ENCODE measurements at places on chromosomes 7 and 10.

GRCh38 chr7:101718363-101719122, 89.4 kb upstream of the MYL10 start:
- no peak for DNase-seq

- DNase-seq, result peak; percentile 51
Observed at GRCh38 chr10:133325440-133326222, 11.1 kb downstream of the CALY start.

DNA sequence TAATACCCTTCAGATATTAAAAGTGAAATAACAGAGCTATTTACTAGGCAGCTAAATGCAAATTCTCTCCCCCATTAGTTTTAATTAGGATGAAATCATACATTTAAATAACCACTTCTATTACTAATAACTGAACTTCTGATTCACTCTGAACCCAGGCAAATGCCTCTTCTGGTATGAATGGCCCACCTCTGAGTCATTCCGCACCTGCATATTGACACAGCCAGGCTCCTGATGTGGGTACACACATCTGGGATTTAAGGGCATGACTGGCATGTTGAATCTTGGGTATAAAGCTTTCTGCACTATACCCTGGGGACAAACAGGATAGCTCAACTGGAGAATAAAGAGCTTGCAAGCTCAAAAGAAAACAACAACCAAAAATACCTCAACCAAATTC, 140.9 kb downstream of the AUTS2 start:
- DNase-seq, result no peak

GRCh38 chr7:4189131-4189570, 492.9 kb upstream of the FOXK1 start:
- DNase-seq, result peak; percentile 31

GRCh38 chr10:111986079-111986478, 197.5 kb downstream of the GPAM start:
- no peak for DNase-seq

DNA sequence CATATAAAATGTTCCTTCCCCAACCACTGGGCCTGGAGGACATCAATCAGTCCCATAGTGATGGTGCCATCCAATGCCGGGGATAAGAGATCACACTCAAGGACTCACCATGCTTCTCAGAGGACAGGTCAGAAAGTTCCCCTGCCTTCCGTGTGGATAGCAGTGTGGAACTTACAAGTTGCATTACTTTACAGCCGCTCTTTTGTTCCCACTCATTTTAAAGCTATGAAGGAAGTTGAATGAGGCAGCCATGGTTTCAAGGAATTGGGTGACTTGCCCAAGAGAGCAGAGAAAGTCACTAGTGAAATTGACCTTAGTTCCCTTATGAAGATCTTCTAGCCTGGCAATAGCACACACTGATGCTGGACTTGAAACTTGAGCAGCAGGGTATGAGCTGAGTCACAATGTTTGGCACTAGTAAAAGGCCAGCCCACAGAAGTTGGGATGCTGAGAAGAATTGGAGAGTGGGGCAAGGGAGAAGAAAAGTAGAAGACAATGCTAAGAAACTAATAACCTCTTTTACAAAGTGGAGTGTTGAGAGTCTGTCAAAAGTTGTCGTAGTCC, 78.7 kb downstream of the CXCL12 start:
- peak; percentile 84 for DNase-seq

GRCh38 chr10:121928528-121928884, 675 bp upstream of the ATE1 start:
- DNase-seq, result no peak

GRCh38 chr10:100827819-100828737, 82.7 kb downstream of the PAX2 start:
- DNase-seq, result peak; percentile 40

DNA sequence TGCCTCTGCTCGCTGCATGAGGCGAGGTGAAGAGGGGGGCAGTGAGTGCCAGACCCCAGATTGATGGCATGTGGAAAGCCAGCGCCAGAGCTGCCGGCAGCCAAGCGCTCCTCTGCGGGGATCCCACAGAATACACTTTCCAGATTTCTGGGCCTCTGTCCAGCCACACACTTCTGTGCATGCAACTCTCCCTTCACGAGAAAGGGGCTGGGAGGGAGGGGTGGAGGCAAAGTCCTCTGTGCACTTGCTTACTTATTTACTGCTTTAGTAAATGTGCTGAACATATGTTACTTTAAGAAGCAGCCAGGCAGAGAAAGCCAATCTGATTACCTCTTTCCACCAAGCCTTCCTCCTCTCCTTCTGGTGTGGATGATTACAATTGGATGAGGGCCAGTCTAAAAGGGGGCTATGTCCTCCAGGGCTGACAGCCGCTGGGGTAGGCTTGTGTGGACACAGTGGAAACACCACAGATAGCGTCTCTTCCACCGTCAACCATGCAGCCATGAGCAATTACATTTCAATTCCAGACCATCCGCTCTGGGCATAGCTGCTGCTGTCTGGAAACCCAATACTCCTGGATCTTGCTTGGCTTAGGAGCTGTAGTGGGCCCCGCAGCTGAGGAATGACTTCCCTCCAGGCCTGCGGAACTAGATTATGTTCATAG, 322.8 kb upstream of the ANKRD30A start:
- peak; percentile 69 for DNase-seq

DNA sequence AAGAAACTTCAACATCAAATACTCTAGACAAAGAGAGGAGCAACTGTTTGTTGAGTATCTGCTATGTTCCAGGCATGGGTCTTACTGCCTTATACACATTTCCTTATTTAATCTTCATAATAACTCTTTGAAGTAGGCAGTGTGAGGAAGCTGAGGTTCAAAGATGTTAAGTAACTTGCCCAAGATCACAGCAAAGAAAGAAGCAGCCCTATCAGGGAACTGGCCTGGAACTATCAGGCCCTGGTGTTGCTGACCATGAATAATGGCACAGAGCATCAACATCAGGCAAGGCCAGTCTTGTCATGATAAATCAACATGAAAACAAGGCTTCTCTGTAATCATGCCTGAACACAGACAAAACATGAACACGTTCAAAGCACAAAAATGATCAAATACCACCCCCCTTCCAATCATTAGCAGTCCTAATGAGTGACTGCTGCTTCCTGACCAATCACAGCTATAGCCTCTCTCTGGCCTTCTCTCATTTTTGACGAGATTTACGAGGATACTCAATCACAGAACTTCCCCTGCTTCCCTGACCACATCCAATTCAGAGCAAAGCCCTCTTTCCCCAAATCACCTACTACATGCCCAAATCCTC, 2.3 kb downstream of the GSDME start:
- DNase-seq, result no peak

GRCh38 chr7:37670436-37670835, 13.1 kb upstream of the GPR141 start:
- DNase-seq, result no peak

GRCh38 chr7:12951397-12951801, 264.0 kb downstream of the ARL4A start:
- DNase-seq, result peak; percentile 65

DNA sequence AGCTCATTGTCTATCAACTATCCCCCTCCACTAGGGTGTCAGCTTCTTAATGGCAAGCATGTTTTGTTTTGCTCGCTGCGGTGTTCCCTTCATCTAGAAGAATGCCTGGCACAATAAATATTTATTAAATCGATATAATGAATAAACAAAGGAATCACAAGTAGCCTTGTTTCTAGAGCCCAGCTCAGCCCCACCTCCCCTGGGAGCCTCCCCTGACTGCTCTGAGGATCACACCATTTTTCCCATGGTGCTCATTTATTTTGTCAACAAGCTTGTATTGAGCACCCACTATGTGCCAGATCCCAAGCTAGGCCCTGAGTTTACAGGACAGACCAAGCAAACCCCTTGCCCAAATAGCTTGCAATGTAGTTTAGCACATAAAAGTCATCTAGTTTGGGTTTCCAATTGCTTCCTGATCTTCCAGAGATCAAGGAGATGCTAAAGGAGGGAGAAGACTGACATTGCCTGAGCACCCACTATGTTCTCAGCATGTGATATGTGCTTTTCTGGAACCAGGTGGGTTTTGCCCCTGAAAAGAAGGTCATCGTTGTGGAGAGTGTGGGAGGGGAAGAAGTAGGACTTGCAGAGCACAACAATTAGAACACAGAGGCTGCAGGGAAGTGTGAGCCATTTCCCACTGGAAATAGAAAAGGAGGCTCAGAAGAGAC, 42.3 kb upstream of the GPAM start:
- no peak for DNase-seq

DNA sequence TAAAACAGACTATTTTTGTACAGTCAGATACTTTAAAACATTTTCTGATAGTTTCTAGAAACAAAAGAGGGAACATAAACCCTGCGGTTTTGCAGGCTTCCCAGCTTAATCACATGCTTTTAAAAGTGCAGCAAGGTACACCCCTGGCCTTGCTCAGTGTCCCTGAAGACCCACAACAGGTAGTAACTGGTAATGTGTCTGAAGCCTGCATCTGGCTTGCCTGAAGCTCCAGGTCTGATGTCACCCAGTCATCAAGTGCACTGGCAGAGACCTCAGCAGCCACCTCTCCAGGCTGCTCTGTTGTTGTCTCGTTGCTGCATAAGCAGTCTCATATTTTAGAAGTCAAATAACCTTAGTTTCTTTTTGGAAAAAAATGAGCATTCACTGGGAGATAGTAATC, 376.1 kb upstream of the MTPN start:
- no peak for DNase-seq

GRCh38 chr7:24440892-24441291, 132.4 kb upstream of the PALS2 start:
- DNase-seq, result no peak

GRCh38 chr7:133859231-133859630, 267.9 kb upstream of the LRGUK start:
- DNase-seq, result no peak

GRCh38 chr7:2897023-2897422, 52.9 kb upstream of the GNA12 start:
- no peak for DNase-seq

DNA sequence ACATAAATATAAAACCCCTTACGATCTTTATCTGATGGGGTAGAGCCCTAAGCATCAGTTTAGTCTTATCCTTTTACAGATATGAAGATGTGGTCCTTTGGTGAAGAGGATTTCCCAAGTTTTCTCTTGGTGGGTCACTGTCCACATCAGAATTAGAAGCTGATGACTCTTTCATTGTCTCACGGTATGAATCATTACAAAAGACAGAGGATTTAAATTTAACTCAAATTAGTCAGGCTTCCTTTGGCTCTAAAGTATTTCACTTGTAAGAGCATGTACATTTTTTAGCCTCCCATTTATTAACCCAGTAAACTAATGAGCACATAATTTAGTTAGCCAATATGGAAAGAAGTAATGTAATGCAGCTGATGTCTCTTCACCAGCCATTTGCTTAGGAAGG, 49.9 kb upstream of the TMEM26 start:
- peak; percentile 24 for DNase-seq

DNA sequence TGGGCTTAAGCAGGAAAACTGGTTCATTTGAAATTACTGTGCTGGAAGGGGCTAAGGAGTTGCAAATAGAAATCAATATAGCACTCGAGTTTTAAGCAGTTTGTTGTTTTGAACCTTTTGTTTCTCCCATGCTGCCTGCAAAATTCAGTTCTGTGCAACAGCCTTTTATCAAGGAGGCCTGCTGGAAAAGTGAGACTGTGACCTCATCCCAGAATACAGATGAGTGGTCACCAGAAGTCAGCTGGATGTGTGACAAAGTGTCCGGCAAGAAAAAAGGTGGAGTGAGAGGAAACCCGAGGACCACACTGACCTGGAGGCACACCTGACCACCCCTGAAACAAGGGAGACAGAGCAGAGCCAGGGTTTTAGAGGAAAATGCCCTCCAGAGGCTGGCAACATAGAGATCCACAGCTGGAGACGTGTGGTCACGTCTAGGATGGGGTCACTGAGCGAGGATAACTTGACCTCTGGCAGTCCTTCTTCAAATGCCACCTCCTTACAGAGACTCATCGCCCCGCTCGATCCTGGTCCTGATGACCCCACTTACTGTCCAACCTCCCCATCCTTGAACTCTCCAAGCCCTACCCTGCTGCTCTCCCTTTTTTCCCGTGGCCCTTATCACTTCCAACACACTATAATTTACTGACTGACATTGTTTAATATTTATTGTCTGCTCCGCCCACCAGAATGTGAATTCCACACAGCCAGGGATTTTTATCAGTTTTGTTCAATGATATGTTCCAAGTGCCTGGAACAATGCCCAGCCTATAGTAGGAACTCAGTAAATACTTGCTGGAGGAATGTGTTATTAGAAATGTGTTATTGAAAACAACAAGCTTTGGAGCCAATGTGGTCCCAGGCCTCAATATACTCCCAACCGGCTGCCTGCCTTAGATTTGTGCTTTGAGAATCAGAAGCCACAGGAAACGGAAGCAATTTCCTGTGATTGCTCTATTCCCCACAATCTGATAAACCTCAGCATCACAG, 243.8 kb downstream of the GLI3 start:
- peak; percentile 36 for DNase-seq

DNA sequence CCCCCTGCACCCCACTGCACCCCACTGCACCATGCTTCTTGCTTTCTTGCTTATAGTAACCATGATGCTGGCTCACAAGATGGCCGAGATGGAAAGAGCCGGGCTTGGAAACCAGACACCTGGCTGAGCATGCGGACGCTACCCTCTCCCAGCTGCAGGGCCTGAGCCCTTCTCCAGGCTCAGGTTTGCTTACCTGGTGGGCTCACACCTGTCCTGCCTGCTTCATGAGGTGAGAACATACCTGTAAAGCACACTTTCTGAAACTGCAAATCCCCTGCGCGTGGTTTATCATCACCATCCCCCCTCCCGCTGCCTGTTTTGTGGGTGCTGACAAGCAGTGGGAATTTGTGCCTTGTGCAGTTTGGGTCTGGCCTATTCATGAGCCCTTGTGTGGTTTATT, 302.7 kb downstream of the GLRX3 start:
- DNase-seq, result no peak

- DNase-seq, result no peak
Observed at GRCh38 chr7:12578930-12579640, 8.6 kb downstream of the SCIN start.

- peak; percentile 1 for DNase-seq
Observed at GRCh38 chr10:64458306-64458705, 937.1 kb downstream of the REEP3 start.

DNA sequence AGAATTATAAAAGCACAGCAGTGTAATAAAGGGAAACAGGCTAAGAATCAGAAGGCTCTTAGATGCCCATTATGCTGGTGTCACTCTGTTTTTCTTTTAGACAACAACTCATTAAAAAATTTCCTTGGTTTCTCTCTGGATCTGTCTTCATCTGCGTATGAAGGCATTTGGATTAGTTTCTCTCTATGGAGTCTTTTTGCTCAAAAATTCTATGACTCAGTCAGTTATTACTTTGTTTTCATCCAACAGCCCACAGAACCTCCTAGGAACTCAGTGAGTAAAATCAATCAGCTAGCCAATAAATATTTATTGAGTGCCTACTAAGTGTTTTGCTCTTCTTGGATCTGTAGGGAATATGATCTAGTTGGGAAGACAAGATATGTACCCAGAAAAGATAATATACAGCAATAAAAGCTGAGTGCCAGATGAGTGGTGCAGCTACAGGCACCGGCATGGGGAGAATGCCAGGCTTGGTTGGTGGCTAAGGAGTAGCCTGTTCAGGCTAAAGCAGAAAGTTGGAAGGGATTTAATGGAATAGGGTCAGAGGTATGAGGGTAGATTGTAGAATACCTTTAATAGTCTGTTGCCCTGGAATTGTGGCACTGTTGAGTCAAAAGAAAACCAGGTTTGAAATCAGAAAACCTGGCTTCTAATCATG, 156.2 kb downstream of the LRRC4 start:
- peak; percentile 45 for DNase-seq

All from adipocyte (in vitro differentiated cells).